ENCODE measurements at places on chromosomes 13 and 19.
A peak's percentile ranks its signal among the peaks of the same experiment; 100 is the strongest.

GRCh38 chr13:61039302-61039701 lies 376.3 kb downstream of the PCDH20 start:
- no peak for DNase-seq

GRCh38 chr19:409516-410242 lies 732 bp upstream of the C2CD4C start:
- DNase-seq = peak; percentile 36

DNA sequence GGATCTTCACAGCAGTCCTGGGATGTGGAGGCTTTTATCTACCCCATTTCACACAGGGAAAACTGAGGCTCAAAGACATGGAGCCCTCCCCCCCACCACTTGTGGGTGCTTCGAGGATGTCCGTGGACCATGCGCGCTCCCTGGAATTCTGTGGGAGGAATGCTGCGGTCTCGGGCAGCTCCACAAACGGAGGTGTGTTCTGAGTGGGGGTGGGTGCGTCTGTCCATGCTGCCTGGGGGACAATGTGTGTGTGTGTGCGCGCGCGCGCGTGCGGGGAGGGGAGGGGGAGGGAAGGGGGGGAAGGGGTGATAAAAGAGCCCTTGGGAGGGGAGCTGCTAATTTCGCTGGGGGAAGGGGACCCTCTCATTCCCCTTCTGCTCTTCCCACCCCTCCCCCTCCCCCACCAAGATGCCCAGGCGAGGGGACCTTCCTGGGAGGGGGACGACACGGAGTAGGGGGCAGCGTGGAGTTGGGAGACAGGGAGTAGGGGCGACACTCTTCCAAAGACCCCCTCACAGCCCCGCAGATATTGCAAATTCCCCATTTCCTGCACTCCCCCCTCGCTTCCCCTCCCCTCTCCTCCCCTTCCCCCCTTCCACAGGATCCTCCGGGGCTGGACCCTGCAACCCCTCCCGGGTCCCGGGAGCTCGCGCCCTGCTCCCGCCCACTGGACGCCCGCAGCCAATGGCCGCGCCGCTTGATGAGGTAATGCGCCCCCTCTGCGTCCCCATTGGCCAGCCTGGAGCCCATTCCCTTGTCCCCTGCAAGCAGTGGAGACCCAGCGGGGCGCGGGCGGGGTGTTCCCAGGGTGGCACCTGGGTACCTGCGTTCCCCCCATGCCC lies 18.9 kb upstream of the ZNRF4 start:
- DNase-seq = peak; percentile 65

- DNase-seq = peak; percentile 78
These were observed 19.7 kb upstream of the ERCC5 start for GRCh38 chr13:102825921-102826706.

GRCh38 chr19:10846500-10847202 lies 1.6 kb upstream of the C19orf38 start:
- no peak for DNase-seq

DNA sequence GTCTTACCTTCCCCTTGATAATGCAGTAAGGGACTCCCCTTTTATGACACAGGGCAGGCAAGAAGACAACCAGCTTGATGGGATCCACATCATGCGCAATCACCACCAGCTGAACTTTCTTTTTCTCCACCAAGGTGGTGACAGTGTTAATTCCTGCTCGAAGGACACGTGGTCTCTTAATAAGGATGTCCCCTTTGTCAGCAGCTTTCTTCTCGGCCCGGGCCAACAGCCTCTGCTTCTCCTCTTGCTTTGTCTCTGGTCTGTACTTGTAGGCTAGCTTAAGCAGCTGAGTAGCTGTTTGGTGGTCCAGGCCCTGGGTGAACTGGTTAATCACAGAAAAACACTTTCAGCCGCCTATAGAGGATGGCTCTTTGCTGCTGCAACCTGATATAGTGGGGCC lies 8.0 kb downstream of the ZNF431 start:
- DNase-seq = no peak

DNA sequence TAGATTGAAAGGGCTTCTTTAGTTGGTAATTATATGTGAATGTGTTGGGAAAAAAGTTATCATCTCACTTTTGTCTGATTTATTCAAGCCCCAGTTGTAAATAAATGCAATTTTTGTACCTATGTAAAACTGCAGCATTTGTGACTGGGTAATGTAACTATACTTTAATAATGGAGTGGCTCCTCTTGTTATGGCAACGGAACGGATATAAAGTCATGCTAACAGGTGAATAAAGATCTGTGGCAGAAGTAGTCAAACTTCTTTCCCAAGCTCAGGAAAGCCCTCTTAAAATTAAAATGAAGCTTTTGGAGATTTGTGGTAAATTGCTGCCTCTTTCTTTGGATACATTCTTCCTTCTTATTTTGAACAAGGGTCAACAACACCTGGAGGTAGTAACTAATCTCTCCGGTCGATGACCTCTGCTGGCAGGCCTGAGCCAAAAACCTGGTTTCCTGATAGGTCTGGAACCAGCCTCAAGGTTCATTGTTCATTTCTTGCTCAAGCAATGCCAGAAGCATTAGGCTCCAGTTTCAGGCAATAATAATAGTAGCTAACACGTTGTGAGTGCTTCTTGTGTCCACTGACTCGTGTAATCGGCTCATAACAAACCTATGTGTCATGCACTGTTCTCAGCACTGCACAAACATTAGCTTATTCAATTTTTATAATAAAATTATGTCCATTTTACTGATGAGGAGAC lies 313.4 kb upstream of the DACH1 start:
- no peak for DNase-seq

DNA sequence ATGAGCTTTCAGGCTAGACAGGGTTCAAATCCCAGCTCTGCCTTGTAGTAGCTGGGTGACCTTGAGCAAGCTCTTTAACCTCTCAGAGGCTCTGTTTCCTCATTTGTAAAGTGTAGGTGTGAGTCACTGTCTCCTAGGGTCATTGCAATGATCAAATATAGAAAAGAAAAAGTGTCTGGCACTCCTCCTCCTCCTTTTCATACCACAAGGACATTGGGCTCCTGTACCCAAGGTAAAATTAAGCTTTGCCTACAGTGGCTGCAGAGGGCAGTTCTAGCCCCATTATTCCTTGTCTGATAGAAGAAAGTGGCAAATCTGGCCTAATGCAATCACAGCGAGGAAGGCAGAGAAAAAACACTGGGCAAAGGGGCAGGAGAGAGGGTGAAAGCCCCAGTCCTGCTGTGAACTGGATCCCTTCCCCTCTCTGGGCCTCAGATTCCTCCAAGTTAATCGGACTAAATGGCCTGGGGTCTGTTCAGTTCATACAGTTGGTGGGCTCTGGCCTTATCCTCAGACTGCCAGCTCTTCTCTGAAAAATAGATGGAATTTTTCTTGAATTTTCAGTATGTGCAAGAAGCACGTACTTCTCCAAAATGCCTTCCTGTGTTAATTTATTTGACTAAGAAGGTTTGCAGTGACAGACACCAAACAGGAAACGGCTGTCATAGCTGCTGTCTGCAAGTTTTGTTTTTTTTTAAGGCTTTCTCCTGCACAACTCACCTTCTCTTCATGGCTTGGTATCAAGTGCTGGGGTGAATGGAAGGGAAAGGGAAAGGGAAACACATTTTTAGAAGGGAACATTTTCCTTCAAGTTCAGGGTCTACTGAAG lies 35.3 kb downstream of the RGCC start:
- no peak for DNase-seq

GRCh38 chr13:46320821-46321220 lies 66.2 kb downstream of the RUBCNL start:
- DNase-seq = no peak

GRCh38 chr19:16649734-16650133 lies 10.2 kb downstream of the SMIM7 start:
- DNase-seq = no peak
